Stomach (tissue), 19 donors: ENCODE measurements at places on chromosomes 13 and 19.
A peak's percentile ranks its signal among the peaks of the same experiment; 100 is the strongest.

DNA sequence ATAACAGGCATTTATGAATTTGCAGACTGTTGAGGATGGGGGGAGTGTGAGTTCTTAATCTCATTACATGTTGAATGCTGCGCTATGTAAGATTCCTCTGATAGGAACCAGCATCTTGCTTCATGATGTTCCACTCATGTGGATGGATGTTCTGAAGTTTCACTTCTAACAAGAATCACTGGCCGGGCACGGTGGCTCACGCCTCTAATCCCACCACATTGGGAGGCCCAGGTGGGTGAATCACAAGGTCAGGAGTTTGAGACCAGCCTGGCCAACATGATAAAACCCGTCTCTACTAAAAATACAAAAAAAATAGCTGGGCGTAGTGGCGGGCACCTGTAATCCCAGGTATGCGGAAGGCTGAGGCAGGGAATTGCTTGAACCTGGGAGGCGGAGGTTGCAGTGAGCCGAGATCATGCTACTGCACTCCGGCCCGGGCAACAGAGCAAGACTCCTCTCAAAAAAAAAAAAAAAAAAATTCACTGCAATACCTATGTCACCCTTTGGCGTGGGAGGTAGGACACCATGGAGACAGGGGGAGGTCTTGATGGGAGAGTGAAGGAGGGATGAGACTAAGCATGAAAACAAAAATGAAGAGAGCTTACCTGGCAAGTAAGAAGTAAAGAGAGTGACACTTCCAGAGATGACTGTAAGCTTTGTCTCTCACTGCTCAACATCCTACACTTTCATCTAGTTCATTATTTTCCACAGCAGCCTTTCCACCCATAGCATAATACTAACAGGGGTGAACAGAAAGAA is 133.0 kb downstream of the DCT start:
- DNase-seq, result no peak
- H3K4me1 ChIP-seq, result peaks cover 27% of the 10 kb centered on the region
- no peaks in the 10 kb centered on the region for H3K36me3 ChIP-seq
- H3K4me3 ChIP-seq, result no peak overlapping the region
- no peaks in the 10 kb centered on the region for H3K27me3 ChIP-seq

DNA sequence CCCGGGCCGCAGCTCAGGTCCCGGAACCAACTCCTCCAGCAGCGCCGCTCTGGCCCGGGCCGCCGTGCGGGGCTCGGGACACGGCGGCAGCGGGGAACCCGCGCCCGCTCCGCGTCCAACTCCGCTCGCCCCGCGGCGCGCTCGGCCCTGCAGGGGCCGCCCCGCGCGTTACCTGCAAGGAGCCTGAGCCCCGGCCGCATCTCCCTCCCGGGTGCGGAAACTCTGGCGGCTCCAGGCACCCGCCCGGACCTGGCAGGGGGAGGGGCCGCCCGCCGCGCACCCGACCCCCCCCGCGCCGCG is at the start of gene TMTC4:
Gene TMTC4 (minus strand): TSS at position 224 of the 300 bp plus-strand sequence. CDS start 4,433 bp downstream, outside the sequence.
- H3K36me3 ChIP-seq, result peaks cover 8% of the 10 kb centered on the region
- DNase-seq, result no peak
- H3K4me3 ChIP-seq, result peak within 1 kb of the TSS; percentile 87
- H3K27me3 ChIP-seq, result no peaks in the 10 kb centered on the region

GRCh38 chr19:35293363-35293739 is 1.4 kb downstream of the MAG start:
- no peak overlapping the region for H3K27ac ChIP-seq
- peaks cover 73% of the 10 kb centered on the region for H3K27me3 ChIP-seq
- H3K4me1 ChIP-seq, result no peaks in the 10 kb centered on the region
- H3K4me3 ChIP-seq, result no peak overlapping the region
- no peaks in the 10 kb centered on the region for H3K36me3 ChIP-seq

- no peaks in the 10 kb centered on the region for H3K27me3 ChIP-seq
- no peak for DNase-seq
- no peaks in the 10 kb centered on the region for H3K36me3 ChIP-seq
- no peak overlapping the region for H3K4me3 ChIP-seq
- H3K4me1 ChIP-seq, result no peaks in the 10 kb centered on the region
- H3K27ac ChIP-seq, result no peak overlapping the region
Measured at GRCh38 chr13:26095338-26095737, 43.5 kb upstream of the SHISA2 start.

GRCh38 chr13:110486061-110486715 is 75.3 kb downstream of the RAB20 start:
- H3K27ac ChIP-seq, result peak overlapping the region; percentile 26
